Natural killer cell (primary cell): ENCODE measurements at places on chromosomes 2 and 18.

DNA sequence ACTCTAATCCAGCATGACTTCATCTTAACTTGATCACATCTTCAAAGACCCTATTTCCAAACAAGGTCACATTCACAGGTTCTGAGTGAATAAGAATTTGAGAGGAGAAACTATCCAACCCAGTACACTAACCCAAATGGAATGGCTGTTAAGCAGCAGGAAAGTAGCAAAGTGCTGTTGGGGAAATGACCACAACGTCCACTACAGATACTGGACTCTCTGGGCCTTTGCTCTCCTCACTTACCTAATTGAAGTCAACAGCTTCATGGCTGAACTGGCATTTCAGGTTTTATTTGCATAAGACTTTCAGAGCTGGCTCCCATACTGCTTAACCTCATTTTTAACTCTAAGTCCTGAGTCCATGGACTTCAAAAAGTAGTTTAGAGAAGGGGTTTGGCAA is 38.0 kb upstream of the ACVR2A start:
- DNase-seq, result no peak

- DNase-seq, result no peak
These were observed 192.4 kb downstream of the RDH14 start for GRCh38 chr2:18368008-18368407.

DNA sequence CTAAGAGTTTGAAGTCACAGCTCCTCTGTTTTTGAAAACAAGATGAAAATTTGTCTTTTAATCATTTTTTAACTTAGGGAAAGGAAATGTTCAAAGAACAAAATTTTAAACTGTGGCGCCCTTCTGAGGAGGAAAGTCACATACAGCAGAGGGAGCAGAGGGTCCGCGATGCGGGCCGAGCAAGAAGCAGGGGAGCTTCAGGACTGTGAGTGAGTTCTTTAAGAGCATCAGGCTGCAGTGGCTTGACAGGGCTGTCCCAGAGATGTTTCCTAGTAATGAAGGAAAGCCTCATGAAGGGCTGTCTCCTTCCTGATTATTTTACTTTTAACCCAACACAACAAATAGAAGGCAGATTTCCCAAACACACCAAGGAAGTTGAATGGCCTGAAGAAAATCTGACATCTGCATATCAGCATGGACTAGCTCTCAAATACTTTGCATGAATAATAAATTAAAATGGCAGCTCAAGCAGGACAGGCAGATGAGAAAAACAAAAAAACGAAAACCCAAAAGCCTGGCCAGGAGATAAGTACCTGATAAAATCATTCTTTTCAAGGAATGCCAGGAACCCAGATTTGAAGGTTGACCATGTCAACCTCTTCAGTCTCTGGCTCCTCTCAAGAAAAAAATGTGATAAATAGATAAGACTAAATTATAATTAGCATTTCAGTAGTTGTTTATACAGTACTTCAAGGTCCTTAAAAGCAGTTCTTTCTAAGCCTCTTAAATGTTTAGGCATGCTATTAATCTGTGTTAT is 60.8 kb downstream of the SLC40A1 start:
- DNase-seq, result no peak

- DNase-seq, result no peak
These were observed 5.5 kb downstream of the HOXD8 start for GRCh38 chr2:176135035-176135440.
